ENCODE measurements at places on chromosomes 2 and 18.
A peak's percentile ranks its signal among the peaks of the same experiment; 100 is the strongest.

GRCh38 chr2:46175419-46175818, 121.8 kb upstream of the EPAS1 start:
- no peaks in the 10 kb centered on the region for H3K4me1 ChIP-seq
- H3K27ac ChIP-seq, result no peak overlapping the region
- no peak overlapping the region for H3K4me3 ChIP-seq
- H3K36me3 ChIP-seq, result no peaks in the 10 kb centered on the region
- DNase-seq, result no peak
- H3K27me3 ChIP-seq, result no peaks in the 10 kb centered on the region

GRCh38 chr18:59563176-59563785, 133.9 kb downstream of the CCBE1 start:
- H3K4me3 ChIP-seq, result no peak overlapping the region
- DNase-seq, result no peak
- no peaks in the 10 kb centered on the region for H3K36me3 ChIP-seq
- no peaks in the 10 kb centered on the region for H3K4me1 ChIP-seq

- H3K27me3 ChIP-seq, result no peaks in the 10 kb centered on the region
- H3K36me3 ChIP-seq, result no peaks in the 10 kb centered on the region
- no peak overlapping the region for H3K27ac ChIP-seq
- H3K4me1 ChIP-seq, result no peaks in the 10 kb centered on the region
- H3K4me3 ChIP-seq, result no peak overlapping the region
These were observed 4.7 kb upstream of the GLS start for GRCh38 chr2:190875891-190876290.

- no peaks in the 10 kb centered on the region for H3K36me3 ChIP-seq
- H3K4me1 ChIP-seq, result no peaks in the 10 kb centered on the region
- no peak overlapping the region for H3K27ac ChIP-seq
- H3K27me3 ChIP-seq, result no peaks in the 10 kb centered on the region
These were observed 31.9 kb downstream of the GAD1 start for GRCh38 chr2:170848587-170848986.

GRCh38 chr2:58039170-58039611, 7.4 kb upstream of the VRK2 start:
- no peaks in the 10 kb centered on the region for H3K4me1 ChIP-seq
- no peak for DNase-seq
- no peaks in the 10 kb centered on the region for H3K36me3 ChIP-seq
- no peaks in the 10 kb centered on the region for H3K27me3 ChIP-seq
- peak overlapping the region; percentile 14 for H3K27ac ChIP-seq

- no peak within 1 kb of the TSS for H3K27ac ChIP-seq
- no peaks in the 10 kb centered on the region for H3K27me3 ChIP-seq
- no peaks in the 10 kb centered on the region for H3K36me3 ChIP-seq
- no peaks in the 10 kb centered on the region for H3K4me1 ChIP-seq
- DNase-seq, result peak; percentile 66
These were observed at the start of gene OTX1 for GRCh38 chr2:63050334-63051041. Gene OTX1, plus strand, starts transcription at chr2:63050830. Its CDS starts 2,161 bp downstream, at chr2:63052991.

DNA sequence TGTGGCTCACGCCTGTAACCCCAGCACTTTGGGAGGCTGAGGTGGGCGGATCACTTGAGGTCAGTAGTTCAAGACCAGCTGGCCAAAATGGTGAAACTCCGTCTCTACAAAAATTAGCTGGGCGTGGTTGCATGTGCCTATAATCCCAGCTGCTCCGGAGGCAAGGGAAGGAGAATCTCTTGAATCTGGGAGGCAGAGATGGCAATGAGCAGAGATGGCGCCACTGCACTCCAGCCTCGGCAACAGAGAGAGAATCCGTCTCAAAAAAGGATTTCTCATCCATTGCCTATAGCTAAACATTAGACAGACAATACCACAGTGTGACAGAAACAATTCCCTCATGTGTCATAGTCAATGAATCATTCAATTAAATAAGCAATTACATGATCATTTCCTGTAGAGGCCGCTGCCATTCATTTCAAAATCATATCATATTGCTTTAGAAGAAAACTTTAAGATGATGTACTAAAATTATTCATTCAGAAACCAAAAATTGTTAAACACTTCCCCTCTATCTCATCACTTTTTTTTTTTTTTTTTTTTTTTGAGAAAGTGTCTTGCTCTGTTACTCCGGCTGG, 69.5 kb upstream of the TGIF1 start:
- H3K4me3 ChIP-seq, result no peak overlapping the region
- DNase-seq, result no peak
- H3K27ac ChIP-seq, result no peak overlapping the region
- H3K36me3 ChIP-seq, result no peaks in the 10 kb centered on the region

GRCh38 chr2:47091118-47091517, 64.0 kb downstream of the STPG4 start:
- H3K4me3 ChIP-seq, result no peak overlapping the region
- H3K27me3 ChIP-seq, result no peaks in the 10 kb centered on the region
- no peaks in the 10 kb centered on the region for H3K36me3 ChIP-seq
- H3K4me1 ChIP-seq, result peaks cover 8% of the 10 kb centered on the region

DNA sequence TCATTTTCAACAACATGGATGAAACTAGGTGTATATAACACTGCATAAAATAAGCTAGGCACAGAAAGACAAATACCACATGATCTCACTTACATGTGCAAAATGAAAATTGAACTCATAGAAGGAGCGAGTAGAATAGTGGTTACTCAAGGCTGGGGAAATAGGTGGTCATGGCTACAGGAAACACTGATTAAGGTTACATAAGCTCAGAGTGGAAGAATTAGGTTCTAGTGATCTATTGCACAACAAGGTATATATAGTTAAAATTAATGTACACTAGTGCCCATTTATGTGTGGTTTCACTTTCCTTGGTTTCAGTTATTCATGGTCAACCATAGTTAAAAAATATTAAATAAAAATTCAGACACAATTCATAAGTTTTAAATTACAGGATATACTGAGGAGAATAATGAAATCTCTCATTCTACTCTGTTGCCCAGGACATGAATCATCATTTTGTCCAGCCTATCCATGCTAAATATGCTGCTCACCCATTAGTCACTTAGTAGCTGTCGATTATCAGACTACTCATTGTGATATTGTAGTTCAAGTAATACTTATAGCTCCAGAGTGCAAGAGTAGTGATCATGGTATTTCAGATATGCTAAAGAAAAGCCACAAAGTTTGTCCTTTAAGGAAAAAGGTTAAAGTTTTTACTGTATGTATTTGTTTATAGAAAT, 1530.9 kb upstream of the LRRTM1 start:
- H3K4me1 ChIP-seq, result no peaks in the 10 kb centered on the region
- H3K27ac ChIP-seq, result no peak overlapping the region
- no peak for DNase-seq

- no peak for DNase-seq
- peak overlapping the region; percentile 93 for H3K4me3 ChIP-seq
- peak overlapping the region; percentile 95 for H3K27ac ChIP-seq
- H3K36me3 ChIP-seq, result no peaks in the 10 kb centered on the region
- peaks cover 24% of the 10 kb centered on the region for H3K4me1 ChIP-seq
- H3K27me3 ChIP-seq, result no peaks in the 10 kb centered on the region
These were observed 1.3 kb upstream of the CEP68 start for GRCh38 chr2:65054749-65055421.

DNA sequence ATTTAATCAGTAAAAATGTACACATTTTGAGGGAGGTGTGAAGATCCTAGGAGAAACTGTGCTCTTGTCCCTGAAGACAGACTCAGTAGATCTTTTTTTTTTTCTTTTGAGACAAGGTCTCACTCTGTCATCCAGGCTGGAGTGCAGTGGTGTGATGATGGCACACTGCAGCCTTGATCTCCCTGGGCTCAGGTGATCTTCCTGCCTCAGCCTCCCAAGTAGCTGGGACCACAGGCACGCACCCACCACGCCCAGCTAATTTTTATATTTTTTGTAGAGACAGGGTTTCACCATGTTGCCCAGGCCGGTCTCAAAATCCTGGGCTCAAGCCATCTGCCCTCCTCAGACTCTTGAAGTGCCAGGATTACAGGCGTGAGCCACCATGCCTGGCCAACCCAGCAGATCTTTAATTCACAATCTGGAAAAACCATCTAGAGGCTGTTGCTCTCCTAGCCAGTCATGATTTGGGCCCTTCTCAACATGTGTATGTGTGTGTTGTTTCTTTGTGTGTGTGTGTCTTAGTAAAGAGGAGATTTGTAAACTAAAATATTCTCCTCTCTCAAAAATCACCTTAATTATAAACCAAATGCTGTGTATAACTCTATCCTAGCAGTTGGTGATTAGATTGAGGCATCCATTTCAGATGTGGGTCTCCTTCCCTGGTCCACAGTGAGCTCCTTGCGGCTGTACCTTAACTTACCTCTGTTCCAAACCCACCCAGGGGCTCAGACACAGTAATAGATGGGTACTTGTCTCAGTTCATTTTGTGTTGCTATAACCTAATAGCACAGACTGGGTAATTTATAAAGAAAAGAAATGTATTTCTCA, 3.9 kb upstream of the MYCN start:
- H3K27ac ChIP-seq, result no peak overlapping the region
- no peaks in the 10 kb centered on the region for H3K36me3 ChIP-seq
- DNase-seq, result no peak
- H3K4me3 ChIP-seq, result no peak overlapping the region
- no peaks in the 10 kb centered on the region for H3K4me1 ChIP-seq

DNA sequence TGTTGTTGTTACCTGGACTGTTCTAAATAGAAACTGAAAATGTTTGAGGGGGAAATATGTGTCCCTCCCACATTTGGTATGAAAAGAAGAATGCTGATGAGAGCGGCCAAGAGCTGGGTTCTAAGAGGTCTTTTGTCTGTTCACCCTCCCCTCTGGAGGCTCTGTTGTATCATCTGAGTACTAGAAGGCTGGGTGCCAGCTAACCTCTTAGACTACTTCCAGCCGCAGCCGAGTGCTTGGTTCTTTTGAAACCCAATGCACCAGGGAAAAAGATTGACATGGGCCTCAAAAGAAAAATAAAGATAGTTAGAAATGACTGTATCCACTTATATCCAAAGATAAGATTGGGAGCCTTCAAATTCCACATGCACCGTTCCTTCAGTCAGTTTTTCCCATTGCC, 255.9 kb downstream of the TXNL1 start:
- no peaks in the 10 kb centered on the region for H3K4me1 ChIP-seq
- H3K36me3 ChIP-seq, result no peaks in the 10 kb centered on the region
- H3K27ac ChIP-seq, result no peak overlapping the region

- no peaks in the 10 kb centered on the region for H3K27me3 ChIP-seq
- no peak overlapping the region for H3K4me3 ChIP-seq
- no peak overlapping the region for H3K27ac ChIP-seq
- no peaks in the 10 kb centered on the region for H3K36me3 ChIP-seq
- DNase-seq, result no peak
These were observed 681.0 kb upstream of the GCFC2 start for GRCh38 chr2:76391678-76392077.

DNA sequence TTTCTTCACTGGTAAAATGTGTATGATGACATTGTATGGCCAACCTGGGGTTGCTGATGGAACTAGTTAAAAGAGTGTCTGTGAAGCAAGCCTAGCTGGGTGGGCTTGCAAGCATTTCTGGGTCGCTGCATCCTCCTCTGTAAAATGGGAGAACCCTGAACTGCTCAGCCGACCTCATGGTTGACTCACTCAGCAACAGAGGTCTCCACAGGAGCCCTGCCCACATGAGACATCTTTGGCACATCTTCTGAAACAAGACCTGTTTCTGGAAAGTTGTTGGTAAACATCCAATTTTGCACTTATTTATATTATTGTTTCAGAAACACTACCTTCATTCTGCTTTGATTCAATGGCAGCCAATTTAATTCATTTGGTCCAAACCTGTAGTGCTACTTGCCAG, 52.6 kb downstream of the BCL11A start:
- no peaks in the 10 kb centered on the region for H3K36me3 ChIP-seq
- no peak for DNase-seq
- no peak overlapping the region for H3K4me3 ChIP-seq
- H3K27me3 ChIP-seq, result no peaks in the 10 kb centered on the region

- H3K27me3 ChIP-seq, result no peaks in the 10 kb centered on the region
- H3K36me3 ChIP-seq, result no peaks in the 10 kb centered on the region
- H3K4me3 ChIP-seq, result no peak overlapping the region
- no peak for DNase-seq
- no peaks in the 10 kb centered on the region for H3K4me1 ChIP-seq
These were observed 10.0 kb upstream of the TTR start for GRCh38 chr18:31581498-31582197.

GRCh38 chr2:31240381-31241365, 6.7 kb downstream of the EHD3 start:
- H3K4me3 ChIP-seq, result no peak overlapping the region
- H3K27me3 ChIP-seq, result no peaks in the 10 kb centered on the region
- DNase-seq, result no peak
- no peak overlapping the region for H3K27ac ChIP-seq

DNA sequence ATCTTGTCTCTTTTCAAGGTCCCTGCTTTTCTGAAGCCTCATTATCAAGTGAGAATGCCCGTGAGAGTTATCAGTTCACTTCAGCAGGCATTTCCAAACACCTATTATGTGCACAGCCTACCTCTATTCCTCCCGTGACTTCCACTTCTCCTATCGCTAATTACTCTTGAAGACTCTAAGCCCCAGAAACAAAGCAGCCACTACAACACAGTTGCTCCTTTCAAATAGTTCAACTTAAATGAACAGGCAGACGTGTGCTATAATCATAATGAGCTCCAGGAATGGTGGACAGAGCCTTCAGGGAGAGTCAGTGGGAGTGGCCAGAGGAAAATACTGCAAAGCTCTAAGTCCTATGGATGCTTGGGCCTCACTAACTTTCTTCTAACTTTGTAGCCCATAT, 159.0 kb downstream of the RDH14 start:
- H3K27me3 ChIP-seq, result no peaks in the 10 kb centered on the region
- H3K27ac ChIP-seq, result no peak overlapping the region
- H3K4me3 ChIP-seq, result no peak overlapping the region
- no peaks in the 10 kb centered on the region for H3K36me3 ChIP-seq

DNA sequence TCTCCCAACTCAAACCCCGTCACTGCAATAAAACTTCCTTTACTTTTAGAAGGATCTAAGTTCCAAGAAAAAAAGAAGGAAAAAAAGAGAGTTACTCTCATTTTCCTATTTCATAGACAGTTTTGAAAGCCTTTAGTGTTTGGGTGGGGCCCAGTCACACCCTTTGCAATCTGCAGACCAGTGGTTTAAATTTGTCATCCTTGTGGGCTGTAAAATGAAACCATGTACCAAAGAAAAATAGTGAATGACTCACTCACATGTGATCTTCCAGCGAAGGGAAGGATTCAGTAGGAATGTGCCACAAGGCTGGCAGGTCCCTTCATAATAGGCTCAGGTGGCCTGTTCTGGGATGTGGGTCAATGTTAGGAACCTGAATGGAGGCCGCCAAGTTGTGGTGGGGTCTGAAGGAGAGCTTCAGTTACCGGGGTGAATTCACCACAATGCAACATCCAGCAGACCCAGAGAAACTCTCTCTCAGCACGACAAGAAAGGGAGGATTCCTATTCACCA, 28.3 kb downstream of the ANXA4 start:
- H3K4me3 ChIP-seq, result no peak overlapping the region
- no peaks in the 10 kb centered on the region for H3K27me3 ChIP-seq
- peaks cover 3% of the 10 kb centered on the region for H3K4me1 ChIP-seq
- H3K36me3 ChIP-seq, result no peaks in the 10 kb centered on the region

- H3K36me3 ChIP-seq, result no peaks in the 10 kb centered on the region
- no peak for DNase-seq
- H3K27ac ChIP-seq, result peak overlapping the region; percentile 22
- no peak overlapping the region for H3K4me3 ChIP-seq
- no peaks in the 10 kb centered on the region for H3K27me3 ChIP-seq
- H3K4me1 ChIP-seq, result no peaks in the 10 kb centered on the region
These were observed 9.5 kb downstream of the BIN1 start for GRCh38 chr2:127097471-127097765.

- H3K36me3 ChIP-seq, result no peaks in the 10 kb centered on the region
- no peak overlapping the region for H3K27ac ChIP-seq
- no peak for DNase-seq
- H3K4me1 ChIP-seq, result no peaks in the 10 kb centered on the region
- no peak overlapping the region for H3K4me3 ChIP-seq
- no peaks in the 10 kb centered on the region for H3K27me3 ChIP-seq
These were observed 186.2 kb upstream of the GCFC2 start for GRCh38 chr2:75896779-75897366.
